ENCODE measurements at places on chromosomes 12 and 14. TPM values are rescaled to one million over a fixed set of nuclear protein-coding genes. Genes with fewer than 3 reads are reported as not detected.

TSHR gene
- not detected for total RNA-seq

CELA1 gene
- not detected for total RNA-seq

ALDH1L2 gene
- 9.7 TPM for total RNA-seq

ZNF219 gene
- 46.1 TPM for total RNA-seq

- DNase-seq: no peak
Observed at GRCh38 chr12:41339784-41340183, 151.7 kb downstream of the PDZRN4 start.

L2HGDH gene
- total RNA-seq: 4.2 TPM

- DNase-seq: no peak
Observed at GRCh38 chr14:102802834-102803523, 25.7 kb downstream of the TRAF3 start.

GRCh38 chr12:9792961-9793617 is 32.4 kb upstream of the CD69 start:
- DNase-seq: no peak

GRCh38 chr14:31029016-31029970 is 3.1 kb upstream of the STRN3 start:
- DNase-seq: no peak

LARP4 gene
- total RNA-seq: 62.2 TPM

GRCh38 chr12:46244997-46245396 is 23.8 kb downstream of the SLC38A1 start:
- no peak for DNase-seq

Data from lower lobe of right lung (tissue), 2 donors.